ENCODE measurements at places on chromosomes 12 and 14.

DNA sequence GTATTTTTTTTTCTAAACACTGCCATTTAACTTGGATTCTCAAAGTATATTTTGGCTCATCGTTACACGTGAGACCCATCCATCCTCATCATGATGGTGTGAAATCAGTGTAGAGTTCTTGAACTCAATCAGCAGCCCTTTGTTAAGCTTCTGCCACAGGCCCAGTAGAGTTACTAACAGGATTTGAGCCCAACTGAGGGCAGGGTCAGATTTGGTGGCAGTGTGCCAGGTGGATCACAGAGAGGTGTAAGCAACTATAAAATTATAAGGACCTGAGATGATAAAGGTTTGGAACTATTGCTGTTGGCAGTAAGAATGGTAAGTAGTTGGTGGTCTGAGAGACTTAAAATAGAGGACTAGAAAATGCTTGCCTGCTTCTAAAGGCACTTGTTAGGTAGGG is 72.8 kb downstream of the RASSF8 start:
- DNase-seq, result no peak

DNA sequence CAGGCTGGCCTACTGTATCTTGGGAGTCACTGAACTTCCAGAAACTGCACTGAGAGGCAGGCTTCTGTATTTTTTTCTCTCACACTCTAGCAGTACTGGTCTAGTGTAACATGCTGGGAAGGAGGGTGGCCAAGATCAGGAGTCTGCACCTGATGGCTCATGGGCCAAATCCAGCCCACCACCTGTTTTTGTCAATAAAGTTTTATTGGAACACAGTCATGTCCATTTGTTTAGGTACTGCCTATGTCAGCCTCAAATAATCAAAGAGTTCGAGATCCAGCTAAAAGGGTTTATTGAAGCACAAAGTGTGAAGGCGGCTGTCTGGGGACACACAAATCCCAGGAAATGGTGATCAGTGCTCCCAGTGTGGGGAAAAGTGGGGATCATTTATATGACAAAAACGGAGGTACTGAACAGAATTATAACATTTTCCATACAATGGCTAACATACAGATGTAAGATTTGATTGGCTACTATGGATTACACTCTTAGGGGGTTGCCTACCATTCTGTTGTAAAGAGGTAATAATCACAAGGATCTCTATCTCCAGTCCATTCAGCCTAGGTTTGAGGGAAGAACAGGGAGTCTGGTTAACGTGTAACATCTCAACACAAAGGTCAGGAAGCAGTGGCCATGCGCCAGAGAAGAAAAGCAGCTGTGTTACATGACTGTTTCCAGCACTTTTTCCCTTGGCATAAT is 12.9 kb downstream of the USP30 start:
- no peak for DNase-seq

- no peak for DNase-seq
Measured at GRCh38 chr12:17344649-17345048, 738.7 kb upstream of the LMO3 start.

GRCh38 chr14:61636291-61636690 is 59.0 kb upstream of the HIF1A start:
- DNase-seq, result no peak

DNA sequence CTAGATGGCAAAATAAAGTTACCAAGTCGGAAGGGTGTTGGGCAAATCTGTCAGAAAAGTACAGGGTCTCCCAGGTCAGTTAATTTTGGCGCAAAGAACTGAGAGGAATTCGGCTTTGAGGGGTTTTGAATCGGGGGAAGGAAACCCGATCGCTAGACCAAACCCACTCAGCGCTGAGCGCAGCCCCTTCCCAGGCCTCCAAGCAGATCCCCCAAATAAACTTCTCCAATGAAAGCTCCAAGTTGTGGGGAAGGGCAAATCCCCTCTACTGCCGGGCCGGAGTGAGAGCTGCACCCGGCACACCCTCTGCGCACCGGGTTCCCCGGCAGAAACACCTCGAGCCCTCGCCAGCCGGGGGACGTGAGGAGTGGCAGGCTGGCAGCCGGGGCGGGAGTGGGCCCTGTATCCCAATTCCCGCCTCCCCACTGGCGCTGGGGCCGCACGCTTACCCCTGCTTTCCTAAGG is 441 bp downstream of the E2F7 start:
- DNase-seq, result no peak

DNA sequence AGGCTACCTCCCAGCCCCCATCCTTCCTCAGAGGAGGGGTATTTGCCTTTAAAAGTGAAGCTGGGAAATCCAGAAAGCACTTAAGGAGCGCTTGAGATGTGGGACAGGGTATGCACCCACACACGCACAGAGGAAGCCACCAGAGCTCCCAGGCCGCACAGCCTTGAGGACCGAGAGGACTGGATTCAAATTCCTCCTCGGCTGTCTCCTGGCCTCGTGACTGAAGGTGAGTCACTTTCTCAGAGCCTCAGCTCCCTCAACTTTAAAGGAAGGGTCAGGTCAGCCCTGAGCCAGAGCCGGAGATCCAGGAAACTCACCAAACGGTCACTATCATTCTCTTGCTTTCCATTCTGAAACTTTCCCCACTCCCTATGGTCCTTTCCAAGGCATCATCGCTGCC is 37.6 kb downstream of the BCL11B start:
- DNase-seq, result no peak

GRCh38 chr12:67592228-67593011 is 56.1 kb upstream of the DYRK2 start:
- DNase-seq, result peak; percentile 23

DNA sequence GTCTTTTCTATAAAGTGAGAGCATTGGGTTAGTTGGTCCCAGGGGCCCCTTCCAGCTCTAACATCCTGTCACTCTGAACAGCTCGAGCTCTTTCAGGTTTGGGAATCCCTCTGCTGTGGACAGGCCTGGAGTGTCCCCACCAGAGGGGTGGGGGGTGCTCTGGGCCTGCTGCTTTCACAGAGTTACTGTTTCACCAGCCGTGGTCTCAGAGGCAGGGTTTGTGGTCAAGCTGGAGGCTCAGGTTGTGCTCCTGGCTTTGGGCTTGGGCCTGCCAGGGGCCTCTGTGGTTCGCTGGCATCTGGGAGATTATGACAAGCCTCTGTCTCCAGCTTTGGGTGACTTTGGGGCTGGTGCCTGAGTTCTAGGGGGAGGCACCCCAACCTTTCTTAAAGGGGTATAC is 59.6 kb downstream of the FBXL14 start:
- DNase-seq, result no peak

- no peak for DNase-seq
Measured at GRCh38 chr12:6552140-6552551, 3.7 kb downstream of the IFFO1 start.

GRCh38 chr14:104731320-104732294 is 7.6 kb downstream of the ADSS1 start:
- DNase-seq, result no peak

DNA sequence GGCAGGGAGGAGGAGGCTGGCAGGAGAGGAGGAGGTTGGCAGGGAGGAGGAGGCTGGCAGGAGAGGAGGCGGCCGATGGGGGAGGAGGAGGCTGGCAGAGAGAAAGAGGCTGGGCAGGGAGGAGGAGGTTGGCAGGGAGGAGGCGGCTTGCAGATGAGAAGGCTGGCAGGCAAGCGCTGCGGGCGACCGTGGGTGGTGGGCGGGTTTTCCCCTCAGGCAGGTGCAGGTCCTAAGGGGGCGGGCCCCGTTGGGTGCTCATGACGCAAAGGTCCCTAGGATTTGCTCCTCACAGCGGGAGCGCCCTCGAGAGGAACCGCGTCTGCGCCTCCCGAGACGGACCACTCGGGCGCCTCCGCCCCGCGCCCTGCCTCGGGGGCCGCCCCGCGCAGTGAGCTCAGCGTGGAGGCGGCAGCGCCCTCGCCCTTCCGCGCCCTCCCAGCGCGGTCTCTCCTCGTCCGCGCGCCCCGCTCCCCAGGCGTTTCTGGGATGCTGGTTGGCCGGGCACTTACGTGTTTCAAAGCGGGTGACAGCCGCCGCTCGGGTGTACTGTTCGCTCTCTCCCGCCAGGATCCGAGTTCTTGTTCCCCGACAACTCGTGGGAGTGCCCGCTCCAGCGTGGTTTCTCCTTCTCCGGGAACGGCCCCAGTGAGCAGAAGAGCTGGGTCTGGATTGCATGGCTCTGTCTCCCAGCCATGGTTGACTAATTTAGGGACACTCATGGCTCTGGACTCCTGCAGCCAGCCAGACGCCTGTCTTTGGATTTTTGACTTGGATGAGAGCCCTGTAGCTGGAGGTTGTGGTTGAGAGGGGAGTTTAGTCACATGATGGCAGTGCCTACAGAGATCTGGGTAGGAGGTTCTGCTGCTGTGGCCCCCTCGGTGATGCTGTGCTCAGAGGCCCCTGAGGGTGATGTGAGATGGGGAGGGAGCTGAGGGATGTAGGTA is 64.1 kb upstream of the PPP4R3A start:
- DNase-seq, result peak; percentile 44

GRCh38 chr12:104740668-104741067 is 217.4 kb downstream of the SLC41A2 start:
- DNase-seq, result no peak

DNA sequence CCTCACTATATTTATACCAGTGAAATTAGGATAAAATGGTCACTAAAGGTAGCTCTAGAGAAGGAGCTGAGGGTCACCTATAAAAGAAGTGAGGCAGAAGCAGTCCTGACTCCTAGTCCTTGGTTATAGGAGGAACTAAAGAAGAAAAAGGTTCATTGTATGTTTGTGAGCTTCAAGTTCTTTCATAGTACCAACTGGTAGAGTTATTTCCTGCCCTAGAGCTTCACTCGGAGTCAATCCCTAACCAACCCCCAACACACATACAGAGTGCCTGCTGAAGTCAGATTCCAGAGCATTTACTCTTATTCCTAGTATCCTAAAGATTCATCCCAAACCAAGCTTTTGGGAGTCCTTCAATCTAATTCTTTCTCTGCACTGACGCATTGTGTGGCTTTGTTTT is 29.3 kb upstream of the FRMD6 start:
- DNase-seq, result no peak

GRCh38 chr12:55515696-55516095 is 23.5 kb downstream of the OR6C68 start:
- no peak for DNase-seq

DNA sequence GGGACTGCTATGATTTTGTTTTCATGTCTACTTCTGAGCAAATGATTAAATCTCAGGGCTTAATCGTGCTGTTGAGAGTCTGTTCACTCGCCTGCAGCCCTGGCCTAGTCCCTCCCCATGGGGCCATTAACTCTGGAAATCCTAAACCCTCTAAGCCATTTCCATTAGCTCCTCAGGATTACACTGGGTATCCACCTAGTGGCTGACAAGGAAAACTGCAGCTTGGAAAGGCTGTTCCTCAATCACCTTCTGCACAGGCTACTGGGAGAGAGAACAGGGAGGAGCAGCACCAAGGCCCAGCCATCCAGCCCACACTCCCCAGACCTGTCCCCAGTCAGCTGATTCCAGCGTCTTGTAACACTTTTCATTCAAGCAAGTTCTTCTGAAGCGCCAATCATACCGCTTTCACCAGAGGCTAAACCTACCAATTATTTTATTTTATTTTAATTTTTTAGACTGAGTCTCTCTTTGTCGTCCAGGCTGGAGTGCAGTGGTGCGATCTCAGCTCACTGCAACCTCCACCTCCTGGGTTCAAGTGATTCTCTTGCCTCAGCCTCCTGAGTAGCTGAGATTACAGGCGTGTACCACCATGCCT is 48.7 kb downstream of the NEUROD4 start:
- DNase-seq, result peak; percentile 9

DNA sequence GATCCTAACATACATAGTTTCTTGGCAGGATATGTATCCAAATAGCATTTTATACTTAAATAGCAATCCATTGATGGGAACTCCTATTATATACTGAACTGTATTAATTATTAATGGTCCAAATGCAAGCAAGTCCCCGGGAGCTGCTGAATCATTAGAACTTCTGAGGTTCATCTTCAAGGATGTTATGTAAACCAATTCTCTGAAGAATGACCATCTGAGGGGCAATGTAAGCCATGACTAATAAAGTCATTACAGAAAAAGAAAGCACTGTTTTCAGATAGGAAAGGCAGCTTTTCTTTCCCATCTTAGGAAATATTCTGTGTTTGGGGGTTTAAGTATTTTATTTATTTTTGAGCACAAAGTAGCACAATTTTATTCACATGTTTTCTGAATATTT is 166.1 kb upstream of the SLC16A7 start:
- no peak for DNase-seq

- DNase-seq, result no peak
Measured at GRCh38 chr12:123134271-123134671, 16.6 kb downstream of the PITPNM2 start.

GRCh38 chr12:109291521-109292341 is 17.4 kb downstream of the FOXN4 start:
- DNase-seq, result peak; percentile 29

DNA sequence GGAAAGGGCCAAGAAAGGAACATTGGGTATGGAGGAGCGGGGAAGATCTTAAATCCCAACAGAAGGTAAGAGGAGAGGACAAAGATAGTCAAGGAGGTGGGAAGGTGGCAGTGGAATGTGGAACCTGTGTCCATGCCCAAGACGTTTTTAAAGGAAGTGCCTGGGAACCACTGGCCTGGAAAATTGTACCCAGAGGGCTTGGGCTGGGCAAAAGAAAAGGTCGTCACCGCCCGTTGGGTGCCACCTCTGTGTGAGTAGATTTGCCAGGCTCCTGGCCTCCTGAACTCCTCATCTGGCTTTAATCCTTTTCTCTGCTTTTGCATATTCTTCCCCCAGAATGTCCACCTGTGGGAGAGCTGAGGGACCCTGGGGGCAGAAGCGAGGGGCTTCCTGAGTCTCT is 32.6 kb downstream of the JDP2 start:
- DNase-seq, result no peak

DNA sequence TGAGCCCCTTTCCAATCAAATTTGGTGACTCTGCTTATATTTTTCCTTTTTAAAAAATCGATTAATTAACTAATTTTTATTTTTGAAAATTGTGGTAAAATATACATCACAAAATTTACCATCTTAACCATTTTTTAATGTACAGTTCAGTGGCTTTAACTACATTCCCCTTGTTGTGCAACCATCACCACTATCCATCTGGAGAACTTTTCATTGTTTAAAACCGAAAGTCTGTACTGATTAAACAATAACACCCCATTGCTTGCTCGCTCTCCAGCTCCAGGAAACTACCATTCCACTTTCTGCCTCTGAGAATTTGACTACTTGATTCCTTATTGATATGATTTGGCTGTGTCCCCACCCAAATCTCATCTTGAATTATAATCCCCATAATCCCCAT is 283.4 kb downstream of the C12orf75 start:
- DNase-seq, result no peak

All from GM04503 (cell line).